NCI-H1105 treated with DMSO at 0.1 percent for 48 hours (cell line): ENCODE measurements at places on chromosomes 1 and 21.

GRCh38 chr1:36372617-36373016, 13.1 kb downstream of the STK40 start:
- no peak for DNase-seq

DNA sequence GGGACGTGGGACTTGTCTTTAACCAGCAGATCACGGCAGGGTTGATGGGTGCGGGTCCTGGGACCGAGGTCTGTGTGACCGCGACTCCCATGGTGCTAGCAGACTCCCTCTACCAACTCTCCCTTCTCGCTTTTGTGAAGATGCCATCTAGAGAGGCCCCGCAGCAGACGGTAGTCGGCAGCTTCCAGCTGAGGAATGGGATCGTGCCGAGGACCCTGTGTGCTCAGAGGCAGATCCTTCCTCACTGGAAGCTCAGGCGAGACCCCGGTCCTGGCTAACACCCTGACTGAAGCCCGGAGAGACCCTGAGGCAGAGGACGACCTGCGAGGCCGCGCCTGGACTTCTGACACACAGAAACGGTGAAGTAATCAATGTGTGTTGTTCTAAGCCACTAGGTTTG, 12.5 kb upstream of the SPATC1L start:
- no peak for DNase-seq

GRCh38 chr1:71641903-71642302, 561.1 kb upstream of the ZRANB2 start:
- no peak for DNase-seq

- no peak for DNase-seq
Measured at GRCh38 chr1:221961532-221962292, 219.8 kb upstream of the DUSP10 start.

DNA sequence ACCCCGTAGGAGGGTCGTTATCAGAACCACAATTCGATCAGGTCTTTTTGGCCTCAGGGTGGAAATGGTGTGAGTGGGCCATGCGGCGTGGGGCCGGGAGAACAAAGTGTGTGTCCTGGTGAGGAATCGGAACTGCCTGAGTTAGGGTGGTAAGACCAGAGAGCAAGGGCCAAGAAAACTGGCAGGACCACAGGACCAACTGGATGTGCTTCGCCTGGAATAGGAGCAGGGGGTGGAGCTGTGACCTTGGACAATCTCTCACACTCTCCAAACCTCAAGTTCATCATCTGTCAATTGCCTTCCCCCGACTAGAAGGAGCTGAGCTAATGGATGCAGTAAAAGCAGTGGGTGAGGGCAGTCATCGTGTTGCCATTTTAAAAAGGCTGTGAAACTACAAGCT, 59.5 kb downstream of the NAV1 start:
- no peak for DNase-seq

- peak; percentile 6 for DNase-seq
Measured at GRCh38 chr1:6260961-6261614, at the start of gene GPR153. Gene GPR153, minus strand, starts transcription at chr1:6261098. Its CDS starts 6,193 bp downstream, at chr1:6254905.

- DNase-seq: no peak
Measured at GRCh38 chr1:63645317-63645716, 52.1 kb downstream of the PGM1 start.
